Left lobe of liver (tissue), 2 donors: ENCODE measurements at places on chromosomes 2 and 18.

GRCh38 chr2:169072163-169072925 is 3.0 kb downstream of the DHRS9 start:
- no peak for DNase-seq

GRCh38 chr2:720842-721241 is 43.6 kb upstream of the TMEM18 start:
- DNase-seq: no peak

DNA sequence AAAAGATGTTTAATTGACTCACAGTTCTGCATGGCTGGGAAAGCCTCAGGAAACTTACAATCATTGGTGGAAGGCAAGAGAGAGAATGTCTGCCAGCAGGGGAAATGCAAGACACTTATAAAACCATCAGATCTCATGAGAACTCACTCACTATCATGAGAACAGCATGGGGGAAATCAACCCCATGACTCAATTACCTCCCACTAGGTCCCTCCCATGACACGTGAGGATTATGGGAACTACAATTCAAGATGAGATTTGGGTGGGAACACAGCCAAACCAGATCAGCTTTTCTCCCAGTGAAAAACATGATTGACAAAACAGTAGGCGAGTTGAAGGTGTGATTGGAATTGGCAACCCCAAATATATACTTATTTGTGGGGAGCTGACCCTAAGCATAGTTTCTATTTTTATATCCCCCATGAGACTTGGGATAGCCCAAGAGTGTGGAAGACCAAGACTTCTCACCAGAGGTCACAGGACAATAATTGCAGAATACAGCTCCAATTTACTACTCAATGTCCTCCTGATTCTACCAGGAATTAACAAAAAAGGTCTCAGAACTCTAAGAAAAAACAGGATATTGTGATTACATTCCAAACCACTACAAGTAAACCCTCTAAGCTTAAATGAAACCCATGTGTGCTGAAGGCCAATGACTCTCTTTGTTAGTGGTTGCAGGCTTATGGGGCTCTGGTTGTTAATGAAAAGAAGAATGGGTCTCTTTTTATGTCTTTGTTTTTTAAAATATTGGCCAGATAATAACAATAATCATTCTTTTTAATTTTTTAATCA is 96.1 kb upstream of the PIK3C3 start:
- DNase-seq: no peak

DNA sequence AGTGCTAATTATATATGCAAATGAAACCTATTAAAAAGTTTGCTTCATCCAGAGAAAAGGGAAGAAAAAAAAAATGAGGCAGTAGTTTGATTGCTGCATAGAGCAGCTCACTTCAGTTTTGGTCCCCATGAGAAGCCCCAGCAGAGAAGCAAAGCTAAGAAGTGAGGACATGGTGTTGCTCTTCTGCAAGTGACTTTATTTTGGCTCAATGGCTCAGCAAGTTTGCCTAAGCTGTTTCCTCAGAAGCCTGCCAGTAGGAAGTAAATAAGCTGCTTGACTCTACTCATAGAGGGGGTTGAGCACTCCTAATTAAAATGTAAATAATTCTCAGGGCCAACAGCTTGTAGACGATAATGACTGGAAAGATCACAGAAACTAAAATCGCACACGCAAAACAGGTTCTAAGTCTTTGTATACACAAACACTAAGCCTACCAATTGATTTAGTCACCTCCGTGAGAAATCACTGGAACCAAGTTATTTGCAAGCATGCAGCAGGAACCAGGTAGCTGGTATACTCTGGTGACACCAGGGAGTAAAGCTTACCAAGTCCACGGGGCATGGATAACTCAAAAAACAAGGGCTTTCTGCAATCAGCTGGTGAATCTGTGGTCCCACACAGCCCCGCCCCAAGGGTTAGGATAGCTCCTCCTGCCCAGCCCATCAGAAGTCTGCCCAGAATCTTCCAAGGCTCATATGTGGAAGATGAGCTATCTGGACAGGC is 39.7 kb upstream of the NABP1 start:
- no peak for DNase-seq

DNA sequence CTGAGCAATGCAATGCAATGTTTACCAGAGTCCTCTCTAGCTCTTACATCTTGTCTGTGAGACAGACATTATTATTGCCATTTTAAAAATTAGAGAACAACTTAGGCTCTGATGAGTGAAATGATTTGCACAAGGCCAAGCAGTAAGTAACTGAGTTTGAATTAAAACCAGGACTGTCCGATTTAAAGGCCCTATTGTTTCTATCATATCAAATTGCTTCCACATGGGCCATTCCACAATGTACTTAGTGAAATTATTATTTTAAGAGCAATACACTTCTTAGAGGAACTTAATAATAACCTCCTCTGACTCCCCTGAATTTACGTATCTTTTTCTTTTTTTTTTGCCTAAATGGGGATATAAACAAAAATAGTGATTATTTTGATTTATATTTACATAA is 64.6 kb downstream of the PLCL1 start:
- DNase-seq: no peak

DNA sequence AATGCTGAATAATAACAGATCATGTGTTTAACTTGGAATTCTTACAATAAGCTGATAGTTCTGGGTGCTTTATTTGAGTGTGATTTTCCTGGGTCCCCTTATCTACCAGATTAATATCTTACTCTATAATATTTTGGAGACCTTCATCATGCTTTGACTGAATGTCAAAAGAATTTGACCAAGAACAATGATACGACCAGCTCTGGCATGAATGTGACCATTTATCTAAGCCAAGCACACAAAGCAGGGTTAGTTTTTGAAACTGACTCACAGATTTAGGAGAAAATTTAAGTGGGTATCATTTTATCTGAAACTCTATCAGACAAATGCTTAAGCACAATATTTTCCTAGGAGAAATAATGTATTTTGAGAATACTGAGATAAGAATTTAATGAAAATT is 677.0 kb downstream of the NYAP2 start:
- DNase-seq: no peak

- DNase-seq: no peak
These were observed 368.5 kb downstream of the LRRTM1 start for GRCh38 chr2:79935771-79936657.

DNA sequence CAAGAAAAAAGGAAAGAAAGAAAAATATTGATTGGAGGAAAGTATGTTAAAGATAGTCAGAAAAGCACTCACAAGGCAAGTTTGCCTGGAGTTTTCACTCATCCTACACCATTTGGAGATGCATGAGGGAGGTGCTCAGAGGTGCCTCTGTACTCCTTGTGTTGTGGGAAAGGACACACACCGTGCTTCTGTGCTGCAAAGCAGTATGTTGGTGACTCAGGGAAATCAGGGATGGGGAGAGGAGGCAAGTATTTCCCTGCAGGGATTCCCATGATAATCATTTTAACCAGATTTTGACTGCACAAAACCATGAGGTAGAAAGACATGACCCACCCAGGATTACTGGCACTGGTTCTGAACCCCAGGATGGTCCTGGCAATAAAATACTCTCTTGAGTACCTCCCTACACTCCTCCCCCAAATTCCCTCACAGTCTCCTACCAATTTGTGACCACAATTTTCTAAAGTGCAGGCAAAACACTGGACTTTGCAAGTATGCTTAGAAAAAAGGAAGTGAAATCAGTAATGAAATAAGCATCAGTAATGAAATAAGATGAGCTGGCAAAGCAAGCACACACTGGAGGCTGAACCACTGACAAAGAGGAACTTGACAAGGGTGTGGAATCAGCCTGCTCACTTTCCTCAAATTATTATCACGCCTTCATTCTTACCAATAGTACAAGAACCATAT is 155.5 kb upstream of the ACVR2A start:
- DNase-seq: no peak

DNA sequence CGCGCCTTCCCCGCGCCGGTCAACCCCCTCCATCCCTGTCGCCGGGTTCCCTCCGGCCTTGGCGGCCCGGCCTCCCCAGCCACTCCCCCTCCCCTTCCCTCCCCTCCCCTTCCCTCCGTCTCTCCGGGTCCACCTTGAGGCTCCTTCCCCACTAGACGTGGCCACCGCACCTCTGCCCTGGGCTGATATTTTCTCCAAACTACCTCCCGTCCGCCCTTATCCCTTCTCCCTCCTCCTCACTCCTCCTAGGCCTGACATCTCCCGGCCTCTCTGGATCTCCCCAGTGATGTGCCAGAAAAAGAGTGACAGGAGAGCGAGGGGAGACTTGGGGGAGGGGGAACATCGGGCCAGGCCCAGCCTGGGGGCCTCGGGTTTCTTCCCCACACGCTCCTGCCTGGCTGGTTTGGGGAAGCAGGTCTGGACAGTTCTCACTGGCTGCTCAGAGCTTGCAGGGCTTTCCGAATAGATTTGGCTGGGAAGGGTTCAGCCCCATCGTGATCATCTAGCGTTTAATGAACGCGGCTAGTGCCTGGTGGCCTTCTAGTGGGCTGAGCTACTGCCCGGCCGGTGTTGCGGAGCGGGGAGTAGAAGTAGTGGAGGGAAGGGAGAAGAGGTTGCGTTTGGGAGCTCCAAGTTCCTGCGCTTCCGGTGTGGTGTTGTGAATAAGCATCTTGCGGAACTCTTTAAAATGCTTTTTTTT is 641 bp downstream of the MAPRE3 start:
- DNase-seq: no peak

DNA sequence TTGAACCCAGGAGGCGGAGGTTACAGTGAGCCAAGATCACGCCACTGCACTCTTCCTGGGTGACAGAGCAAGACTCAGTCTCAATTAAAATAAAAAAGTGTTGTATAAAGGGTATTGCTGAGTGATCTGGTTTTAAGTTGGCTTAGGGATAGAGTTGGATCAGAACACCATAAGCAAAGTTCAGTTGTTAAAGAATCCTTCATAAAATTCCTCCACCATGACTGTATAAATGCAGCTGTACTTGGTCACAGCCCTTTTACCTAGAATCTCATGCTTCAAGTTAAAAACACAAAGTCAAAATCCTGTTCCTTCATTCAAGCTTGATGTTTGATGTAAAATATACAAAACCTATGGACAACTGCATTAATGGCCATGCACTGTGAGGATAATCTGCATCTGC is 33.4 kb upstream of the PNO1 start:
- no peak for DNase-seq

DNA sequence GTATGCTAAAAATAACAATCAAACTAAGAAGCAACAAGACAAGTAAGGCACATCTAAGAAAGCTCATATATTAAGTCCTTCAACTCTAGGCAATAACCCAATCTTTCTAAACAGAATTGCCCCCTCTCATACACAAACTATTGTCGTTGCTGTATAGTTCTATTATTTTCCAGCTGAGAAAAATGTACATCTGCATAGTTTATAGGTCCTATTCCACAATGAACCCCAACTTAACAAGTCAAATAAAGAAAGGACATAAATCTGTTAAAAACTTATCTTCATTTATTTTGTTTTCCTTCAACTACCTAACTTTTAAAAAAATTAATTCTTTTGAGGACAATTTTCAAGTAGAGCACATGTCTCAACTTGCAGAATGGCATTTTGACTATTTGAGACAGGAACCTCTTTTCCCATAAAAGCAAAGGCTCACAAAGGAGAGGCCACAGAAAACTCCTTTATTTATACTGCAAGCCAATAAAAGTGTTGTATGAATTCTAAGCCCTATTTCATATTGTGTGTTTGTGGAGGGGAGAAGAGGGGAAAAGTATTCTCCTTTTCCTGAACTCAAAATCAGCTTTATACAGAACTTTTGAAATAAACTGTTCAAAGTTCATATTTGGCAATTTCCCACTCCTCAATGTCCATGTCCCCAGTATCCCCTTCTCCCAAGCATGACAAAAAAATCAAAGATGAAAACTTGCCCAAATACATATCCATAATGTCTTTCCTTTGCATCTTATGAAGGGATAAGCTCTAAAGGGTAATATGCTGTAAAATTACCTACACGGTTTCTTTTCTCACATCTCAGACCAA is 37.4 kb downstream of the RTN4 start:
- no peak for DNase-seq

- no peak for DNase-seq
These were observed 319.4 kb upstream of the KCNH7 start for GRCh38 chr2:163157891-163158496.

DNA sequence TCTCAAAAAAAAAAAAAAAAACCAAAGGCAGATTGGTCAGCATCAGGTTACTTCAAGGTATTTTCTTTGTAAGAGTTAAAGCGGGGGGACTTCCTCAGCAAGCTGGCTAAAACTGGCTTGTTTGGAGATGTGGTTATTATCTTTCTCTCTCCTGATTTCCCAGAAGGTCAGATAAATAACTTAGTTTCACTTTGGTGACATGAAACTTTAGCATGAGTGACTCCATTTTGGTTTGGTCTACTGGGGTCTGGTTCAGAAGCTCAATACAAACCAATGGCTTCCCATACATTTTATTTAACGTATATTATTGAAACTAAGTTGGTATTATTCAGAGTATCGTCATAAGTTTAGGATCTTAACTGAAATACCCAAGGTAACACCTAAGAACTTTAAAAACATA is 41.6 kb upstream of the AMMECR1L start:
- DNase-seq: no peak

DNA sequence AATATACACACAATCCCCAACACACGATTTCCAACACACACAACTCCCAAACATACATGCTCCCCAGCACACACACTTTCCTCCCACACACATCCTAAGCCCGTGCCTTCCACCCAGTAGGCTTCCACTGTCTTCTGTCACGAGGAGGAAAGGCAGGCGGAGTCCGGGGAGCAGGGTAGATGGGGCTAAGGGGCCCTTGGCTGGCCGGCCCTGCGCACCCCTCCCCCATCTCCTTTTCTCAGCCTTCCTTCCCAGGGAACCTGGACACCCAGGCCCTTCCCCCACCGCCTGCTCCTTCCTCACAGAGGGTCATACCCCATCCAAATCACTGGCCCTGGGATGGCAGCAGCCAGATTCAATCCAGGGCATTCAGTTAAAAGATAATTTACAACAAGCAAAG is 3.4 kb upstream of the PDCD1 start:
- no peak for DNase-seq

DNA sequence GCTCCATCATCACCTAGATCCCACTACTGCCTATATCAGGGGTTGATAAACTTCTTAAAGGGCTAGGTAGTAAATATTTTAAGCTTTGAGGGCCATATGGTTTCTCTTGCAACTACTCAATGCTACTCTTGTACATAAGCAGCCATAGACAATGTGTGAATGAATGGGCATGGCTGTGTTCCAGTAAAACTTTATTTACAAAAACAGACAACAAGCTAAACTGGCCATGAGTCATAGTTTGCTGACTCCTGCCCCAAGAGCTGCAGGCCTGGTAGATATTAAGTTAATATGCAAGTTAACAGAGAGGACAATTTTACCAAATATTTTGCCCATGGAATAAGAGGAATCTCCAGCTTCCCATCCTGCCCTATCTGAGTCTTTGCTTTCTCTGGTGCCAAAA is 29.8 kb upstream of the MYO3B start:
- no peak for DNase-seq

DNA sequence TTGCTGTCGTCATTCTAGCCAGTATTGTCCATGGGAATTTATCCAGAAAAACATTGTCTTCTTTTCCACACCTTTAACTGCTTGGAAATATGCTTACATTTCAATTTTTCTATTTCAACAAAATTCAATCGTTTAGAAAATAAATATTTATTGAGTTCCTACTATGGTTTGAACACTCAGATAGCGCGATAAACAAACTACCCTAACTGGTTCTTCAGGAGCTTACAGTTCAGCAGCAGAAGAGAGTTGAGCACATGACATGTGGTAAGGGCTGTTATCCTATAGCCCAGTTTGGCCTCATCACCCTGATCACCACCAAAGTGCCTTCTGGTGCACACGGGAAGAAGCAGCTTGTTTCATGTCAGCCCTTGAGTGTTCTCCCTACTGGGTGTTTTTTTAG is 375.2 kb upstream of the SMIM21 start:
- DNase-seq: no peak
